Kidney capillary endothelial cell (primary cell): ENCODE measurements at places on chromosomes 3 and 15.

DNA sequence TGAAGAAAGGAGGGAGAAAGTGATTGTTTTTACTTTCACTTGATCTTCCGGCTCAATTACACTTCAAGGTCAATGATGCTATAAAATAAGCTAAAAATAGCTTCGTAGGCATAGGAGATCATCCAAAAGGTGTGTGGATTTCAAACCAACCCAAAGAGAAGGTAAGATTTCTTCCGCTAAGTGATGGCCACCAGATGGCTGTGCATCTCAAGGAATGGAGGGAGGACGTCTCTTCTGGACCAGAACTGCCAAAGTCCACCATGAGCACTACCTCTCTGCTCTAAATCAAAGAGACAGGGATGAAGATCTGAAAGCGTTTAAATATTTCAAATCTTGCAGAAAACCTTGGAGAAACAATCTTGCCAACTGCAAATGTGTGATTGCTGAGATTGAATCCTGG is 199.1 kb upstream of the ZPLD1 start:
- no peak for DNase-seq

- DNase-seq, result no peak
These were observed 89.7 kb upstream of the SLC4A7 start for GRCh38 chr3:27573780-27574437.

DNA sequence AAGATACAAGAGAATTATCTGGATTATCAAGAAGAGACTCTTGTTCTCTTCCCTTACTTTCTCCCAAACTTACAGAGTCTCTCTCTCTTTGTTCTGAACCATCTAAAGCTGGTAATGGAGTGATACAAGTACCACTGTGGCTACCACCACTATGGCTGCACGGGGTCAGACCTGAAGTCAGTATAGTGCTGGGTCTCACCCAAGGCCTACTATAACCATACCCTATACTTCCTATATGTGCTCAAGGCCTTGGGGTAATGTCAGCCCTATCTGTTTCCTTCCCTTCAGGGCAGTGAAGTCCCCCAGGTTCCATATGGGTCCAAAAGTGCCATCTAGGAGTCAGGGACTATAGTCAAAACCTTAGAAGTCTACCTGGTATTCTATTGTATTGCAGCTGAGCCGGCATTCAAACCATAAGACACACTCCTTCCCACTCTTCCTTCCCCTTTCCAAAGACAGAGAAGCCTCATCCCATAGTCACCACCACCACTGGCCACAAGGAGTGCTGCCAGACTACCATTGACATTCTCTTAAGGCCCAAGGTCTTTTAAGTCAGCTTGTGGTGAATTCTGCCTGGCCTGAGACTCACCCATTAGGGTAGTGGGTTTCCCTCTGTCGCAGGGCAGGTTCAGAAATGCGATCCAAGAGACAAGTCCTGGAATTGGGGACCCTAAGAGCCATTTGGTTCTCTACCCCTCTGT is 615.0 kb upstream of the NECTIN3 start:
- no peak for DNase-seq

DNA sequence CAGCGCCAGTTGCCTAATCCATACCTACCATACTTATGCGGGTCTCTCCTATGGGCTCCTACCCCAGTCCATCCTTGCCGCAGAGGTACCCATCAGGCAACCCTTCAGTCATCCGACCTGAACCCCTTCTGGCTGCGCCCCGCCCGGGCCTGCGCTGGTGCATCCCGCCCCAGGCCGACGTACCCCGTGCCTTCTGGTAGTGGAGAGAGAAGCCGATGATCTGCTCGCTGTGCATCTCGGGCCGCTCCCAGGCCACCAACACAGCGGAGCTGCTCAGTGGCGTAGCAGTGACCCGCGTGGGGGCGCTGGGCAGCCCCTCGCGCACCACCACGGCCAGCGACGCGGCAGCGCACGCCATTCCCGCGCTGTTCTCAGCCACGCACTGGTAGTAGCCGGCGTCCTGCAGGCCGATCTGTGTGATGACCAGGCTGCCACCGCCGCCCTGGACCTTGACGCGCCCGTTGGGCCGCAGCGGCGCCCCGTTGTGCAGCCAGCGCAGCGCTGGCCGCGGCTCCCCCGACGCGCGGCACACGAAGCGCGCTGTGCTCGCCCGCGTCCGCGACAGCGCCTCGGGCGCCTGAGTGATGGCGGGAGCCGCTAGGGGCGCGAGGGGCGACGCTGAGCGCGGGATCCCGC is 17.9 kb upstream of the IGDCC3 start:
- no peak for DNase-seq

DNA sequence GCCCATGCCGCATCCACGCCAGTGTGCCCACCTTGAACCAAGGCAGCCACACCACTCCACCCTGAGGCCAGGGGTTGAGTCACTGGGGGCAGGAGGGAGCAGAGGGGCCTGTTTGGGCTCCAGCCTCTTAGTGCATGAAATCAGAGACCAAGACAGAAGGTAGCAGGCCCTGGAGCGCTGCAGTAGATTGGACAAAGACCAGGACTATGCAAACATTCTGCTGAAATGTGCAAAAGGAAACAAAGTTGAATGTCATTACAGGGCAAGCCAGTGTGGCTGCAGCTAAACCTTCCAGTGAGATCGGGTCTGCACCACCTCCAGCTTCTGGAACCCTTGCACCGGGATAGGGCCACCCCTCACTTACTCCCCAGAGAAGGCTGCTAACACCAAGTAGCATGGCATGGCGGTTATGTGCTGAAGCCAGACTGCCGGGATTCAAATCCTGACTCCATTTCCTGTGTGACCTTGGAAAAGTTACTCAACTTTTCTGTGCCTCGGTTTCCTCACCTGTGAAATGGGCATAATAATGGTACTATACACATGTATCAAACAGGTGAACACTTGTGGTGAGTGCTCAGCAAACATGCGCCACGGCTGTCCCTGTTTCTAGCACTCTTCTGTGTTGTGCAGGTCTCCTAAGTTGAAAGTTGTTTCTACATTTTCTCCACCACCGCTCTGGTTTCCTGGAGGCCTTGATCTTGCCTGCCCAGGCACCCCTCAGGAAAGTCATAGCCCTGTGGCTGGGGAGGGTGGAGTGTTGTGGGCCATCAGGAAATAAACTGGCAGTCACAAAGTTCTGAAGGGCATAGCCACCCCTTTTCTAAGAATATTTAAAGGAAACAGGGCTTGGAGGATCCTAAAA is 25.0 kb upstream of the GP9 start:
- DNase-seq, result no peak
